ENCODE measurements at places on chromosomes 7 and 10.

DNA sequence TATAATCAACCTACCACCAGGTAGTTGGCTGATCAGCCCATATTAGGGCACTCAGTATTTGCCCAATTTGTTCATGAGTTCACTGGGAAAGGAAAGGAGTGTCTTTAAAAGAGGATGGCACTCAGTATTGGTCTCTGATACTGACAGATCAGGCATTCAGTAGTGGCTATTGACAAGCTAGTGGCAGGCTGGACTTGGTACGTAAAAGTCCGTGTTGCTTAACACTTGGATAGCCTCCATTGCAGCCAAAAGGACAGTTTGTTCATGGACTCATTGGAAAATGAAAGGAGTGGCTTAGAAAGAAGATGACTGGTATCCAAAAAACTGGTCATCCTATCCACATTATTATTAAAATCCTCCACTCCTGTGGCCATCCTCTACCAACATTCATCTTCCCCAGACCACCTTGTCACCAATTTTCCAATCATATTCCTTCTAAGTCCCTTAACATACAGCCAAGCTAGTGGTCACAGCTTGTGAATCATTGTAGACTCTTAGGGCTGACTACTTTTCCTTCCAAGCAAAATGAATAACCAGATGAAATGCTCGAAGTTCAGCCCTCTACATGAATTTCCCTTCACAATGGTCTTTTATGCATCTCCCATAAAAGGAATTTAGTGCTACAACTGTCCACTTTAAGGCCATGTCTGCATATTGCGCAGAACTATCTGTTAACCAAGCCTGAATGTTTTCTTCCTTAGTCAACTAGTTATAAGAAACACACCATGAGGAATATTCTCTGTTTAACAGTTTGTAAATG lies 78.6 kb upstream of the MAGI2 start:
- no peak for DNase-seq

DNA sequence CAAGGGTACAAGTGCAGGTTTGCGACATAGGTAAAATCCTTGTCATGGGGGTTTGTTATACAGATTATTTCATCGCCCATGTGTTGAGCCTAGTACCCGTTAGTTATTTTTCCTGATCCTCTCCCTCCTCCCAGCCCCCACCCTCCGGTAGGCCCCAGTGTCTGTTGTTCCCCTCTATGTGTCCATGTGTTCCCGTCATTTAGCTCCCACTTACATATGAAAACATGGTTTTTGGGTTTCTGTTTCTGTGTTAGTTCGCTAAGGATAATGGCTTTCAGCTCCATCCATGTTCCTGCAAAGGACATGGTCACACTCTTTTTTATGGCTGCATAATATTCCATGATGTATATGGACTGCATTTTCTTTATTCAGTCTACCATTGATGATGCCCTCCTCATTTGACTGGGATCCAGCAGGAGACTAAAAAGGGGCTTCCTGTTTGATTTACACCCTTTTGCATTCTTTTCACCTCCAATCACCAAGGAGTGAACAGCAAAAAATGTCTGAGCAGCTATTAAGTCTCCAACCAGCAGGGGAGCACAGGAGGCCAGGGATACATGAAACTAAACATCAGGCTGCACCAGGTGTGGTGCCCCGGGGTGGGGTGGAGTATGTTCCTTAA lies 188.2 kb downstream of the SKIDA1 start:
- DNase-seq: no peak

DNA sequence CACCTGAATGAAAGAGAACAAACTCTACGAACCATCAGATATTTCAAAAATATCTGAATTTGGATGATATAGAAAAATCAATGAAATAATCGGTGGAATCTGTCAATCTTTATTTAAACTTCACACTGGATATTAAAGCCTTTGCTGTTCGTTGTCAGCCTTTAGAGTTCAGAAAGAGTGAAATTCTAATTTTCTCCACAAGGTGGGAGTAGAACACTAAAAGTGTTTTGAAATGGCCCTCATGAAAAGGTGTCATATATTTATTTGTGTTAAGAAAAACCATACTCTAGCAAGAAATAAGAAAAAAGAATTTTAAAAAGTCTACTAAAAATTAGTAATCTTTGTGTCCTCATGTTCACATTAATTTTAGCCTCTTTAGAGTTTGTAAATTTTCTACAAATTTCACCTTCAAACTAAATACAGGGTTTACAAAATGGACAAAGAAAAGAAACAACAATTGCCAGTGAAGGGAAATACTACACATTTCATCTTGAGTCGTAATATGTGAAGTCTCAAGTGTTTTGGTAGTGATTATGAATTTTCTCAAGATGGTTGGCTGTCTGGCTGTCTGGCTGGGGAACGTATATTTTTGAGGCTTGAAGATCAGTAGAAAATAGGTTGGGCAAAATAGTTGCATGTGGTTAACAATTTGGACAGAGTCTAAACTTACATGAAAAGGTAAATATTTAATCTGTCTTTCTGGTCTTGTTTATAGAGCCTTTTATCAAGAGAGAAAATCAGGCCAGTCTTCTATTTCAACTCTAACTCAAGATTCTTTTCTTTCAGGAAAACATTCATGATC lies 43.7 kb downstream of the DNAJB9 start:
- DNase-seq: peak; percentile 51

DNA sequence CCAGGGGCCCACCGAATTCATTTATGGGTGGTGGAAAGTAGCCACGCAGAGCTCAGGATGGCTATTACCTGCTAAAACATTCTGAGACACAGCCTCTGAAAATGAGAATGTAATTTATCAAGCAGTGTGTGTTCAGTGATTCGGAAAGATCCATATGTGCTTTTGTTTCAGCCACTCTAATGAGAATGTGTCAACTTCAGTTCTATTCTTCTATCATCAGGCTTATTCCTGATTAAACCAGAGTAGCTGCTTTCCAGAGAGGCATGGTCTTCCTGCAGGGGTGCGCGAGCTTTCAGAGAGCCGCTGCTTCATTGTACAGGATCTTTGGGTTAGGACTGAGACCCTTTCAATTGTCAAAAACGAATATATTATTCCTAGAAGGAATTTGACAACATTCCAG lies 167.6 kb downstream of the OTUD1 start:
- DNase-seq: no peak

- DNase-seq: peak; percentile 69
These were observed 41.4 kb downstream of the COL1A2 start for GRCh38 chr7:94436018-94436604.

- DNase-seq: peak; percentile 88
These were observed 56.8 kb downstream of the SND1 start for GRCh38 chr7:127708788-127709187.

GRCh38 chr7:112076324-112076723 lies 129.9 kb downstream of the DOCK4 start:
- DNase-seq: no peak

DNA sequence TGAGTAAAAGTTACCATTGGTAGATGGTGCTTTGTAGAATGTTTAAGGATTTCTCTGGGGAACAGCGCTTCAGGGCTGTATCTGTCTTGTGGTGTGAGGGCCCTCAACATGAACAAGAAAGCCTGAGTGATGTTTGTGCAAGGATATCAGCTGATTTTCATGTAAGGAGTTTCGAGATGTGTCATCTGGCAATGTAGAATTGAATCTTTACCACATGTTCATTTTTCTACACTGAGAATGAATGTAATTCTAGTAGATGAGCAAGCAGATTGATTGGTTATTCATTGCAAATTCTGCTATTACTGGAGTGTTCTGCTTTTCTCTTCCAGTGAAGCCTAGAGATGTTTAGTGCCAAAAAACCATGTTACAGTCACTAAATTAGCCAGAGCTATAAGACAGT lies 87.7 kb downstream of the ST7 start:
- DNase-seq: peak; percentile 29

DNA sequence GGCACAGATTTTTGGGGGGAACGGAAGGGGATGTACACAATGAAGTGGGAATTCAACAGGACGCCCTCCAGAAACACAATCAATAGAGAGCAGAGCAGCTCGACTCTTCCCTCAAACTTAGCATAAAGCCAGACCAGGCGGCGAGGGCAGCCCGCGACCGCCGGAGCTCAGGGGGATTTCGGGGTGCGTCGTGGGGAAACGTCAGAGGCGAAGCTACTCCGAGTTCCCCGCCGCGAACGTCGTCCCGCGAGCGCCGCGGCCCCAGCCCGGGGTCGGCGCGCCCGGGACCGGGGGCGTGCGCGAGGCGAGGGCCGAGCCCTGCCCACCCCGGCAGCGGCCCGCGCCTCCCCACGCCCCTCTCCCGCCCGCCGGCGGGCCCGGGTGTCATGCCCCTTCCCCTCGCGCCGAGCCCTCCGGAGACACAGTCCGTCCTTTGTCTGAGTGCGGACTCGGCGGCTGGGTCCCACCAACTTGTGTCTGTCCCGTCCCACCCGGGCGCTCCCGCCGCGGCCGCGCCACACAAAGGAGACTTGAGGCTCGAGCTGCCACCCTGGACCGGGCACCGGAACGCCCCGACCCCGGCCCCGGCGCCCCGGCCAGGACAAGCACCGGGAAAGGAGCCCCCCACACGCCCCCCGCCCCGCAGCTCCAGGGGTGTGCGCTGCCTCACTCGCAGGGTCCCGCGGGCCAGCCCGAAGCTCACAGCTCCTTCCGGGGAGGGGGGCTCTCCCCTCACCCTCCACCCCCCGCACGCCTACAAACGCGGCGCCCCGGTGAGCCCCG lies 634 bp downstream of the EZH2 start:
- DNase-seq: peak; percentile 63

- DNase-seq: no peak
These were observed 28.6 kb upstream of the SHH start for GRCh38 chr7:155840909-155841308.

DNA sequence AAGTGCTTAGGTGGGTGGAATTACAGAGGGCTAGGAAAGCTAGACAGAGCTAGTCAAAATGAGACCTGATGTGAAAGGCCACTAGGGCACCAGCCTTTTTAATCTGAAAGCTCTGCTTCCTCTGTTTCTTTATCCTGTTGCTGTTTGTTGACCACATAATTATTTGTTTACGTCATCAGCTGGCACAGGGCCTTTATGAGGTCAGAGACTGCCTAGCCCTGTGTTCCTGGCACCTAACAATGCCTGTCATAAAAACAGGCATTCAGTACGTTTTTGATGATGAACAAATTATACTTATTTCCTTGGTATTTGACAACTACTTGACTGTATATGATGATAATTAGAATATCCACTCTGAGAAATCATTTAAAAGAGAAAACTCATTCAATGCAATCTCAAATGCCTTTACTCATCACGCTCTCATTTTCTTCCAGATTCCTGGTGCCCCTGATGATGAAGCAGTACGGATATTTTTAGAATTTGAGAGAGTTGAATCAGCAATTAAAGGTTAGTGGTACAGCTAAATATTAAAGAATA lies 26.0 kb downstream of the RBM17 start:
- no peak for DNase-seq

GRCh38 chr7:100604976-100605911 lies 3.1 kb downstream of the PCOLCE start:
- DNase-seq: peak; percentile 84

DNA sequence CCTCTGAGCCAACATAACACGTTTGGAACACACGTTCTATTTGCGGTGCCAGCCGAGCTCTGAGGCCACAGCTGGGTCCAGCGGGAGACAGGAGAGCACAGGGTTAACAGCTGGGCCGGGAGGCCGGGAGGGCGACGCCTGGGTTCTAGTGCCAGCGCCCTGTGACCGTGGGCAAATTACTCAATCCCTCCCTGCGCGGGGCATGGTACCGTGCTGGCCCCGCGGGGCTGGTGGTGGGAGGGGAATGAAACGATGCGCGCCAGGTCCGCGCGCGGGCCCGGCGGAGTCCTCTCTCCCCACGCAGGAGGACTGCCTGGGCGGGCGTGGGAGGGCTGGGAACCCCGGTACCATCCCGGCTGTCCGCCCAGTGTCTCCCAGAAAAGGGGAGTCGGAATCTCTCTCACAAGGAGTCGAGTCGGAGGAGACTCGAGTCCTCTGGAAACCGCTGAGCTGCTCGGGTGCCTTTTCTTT lies 30.4 kb downstream of the LEP start:
- DNase-seq: peak; percentile 24

DNA sequence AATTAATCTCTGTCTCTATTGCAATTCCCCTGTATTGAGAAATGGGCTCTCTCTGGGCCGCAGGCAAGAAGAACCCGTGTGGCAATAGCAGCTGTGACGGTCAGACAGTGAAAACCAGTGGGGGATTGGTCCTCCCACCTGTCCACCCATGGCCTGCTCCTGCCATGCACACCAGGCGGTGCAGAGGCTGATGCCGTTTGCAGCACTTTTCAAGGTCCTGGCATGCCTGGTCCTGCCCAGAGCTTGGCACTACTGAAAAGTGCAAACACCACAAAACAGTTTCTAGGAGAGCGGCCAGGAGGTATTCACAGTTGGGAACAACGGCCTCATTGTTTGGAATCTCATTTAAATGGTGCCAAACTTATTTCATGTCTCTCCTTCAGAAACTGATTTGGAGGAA lies 41.5 kb downstream of the PSPH start:
- no peak for DNase-seq

GRCh38 chr10:21304198-21304597 lies 221.3 kb downstream of the SKIDA1 start:
- no peak for DNase-seq

DNA sequence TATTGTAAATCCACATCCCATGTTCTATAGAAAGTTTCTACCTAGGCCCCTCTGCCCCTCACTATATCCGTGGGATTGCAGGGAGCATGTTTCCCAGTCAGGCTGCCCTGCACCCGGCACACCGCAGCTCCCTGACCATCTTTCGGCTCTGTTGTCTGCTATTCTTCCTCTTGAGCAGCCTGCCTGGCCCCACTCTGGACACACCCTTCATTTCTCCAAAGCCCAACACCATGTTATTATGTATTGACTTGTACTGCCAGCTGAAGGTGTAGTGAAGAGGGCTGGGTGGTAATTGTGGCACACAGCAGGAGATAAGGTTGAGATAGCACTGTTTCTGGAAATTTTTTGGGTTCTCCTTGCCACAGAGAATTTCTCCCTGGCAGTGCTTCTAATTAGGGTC lies 9.8 kb downstream of the LRMDA start:
- no peak for DNase-seq

DNA sequence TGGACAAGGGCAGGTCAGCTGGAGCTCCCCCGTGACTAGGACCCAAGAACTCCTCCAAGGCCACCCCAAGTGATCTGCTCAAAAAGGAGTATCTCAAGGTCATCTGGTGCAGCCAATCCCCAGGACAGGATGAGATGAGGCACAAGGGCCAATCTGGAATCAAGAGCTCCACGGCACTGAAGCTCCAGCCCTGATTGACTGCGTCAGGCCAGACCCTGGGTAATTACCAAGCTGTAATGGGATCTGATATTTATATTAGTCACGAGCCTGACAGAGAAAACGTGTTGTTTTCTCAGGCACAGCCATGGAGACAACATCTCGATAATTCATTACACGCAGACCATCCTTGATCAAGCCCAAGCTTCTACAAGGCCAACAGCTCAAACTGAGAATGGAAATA lies 4.2 kb downstream of the KCNMA1 start:
- DNase-seq: no peak

- peak; percentile 71 for DNase-seq
These were observed 3.8 kb downstream of the HILPDA start for GRCh38 chr7:128459394-128459878.

GRCh38 chr7:143303733-143304132 lies 12.2 kb upstream of the CLCN1 start:
- DNase-seq: no peak

Measured in suppressor macrophage (primary cell).